ENCODE measurements at places on chromosomes 5 and 9. TPM values are rescaled to one million over a fixed set of nuclear protein-coding genes. Genes with fewer than 3 reads are reported as not detected.

GRCh38 chr9:96854651-96855273 is 448 bp upstream of the ZNF782 start:
- peak overlapping the region; percentile 97 for H3K4me3 ChIP-seq
- H3K27me3 ChIP-seq = no peaks in the 10 kb centered on the region
- DNase-seq = peak; percentile 55
- peaks cover 27% of the 10 kb centered on the region for H3K4me1 ChIP-seq
- peaks cover 25% of the 10 kb centered on the region for H3K36me3 ChIP-seq

- DNase-seq = no peak
- no peaks in the 10 kb centered on the region for H3K36me3 ChIP-seq
- no peak overlapping the region for H3K4me3 ChIP-seq
These were observed 23.6 kb upstream of the PDE4D start for GRCh38 chr5:59917121-59917520.

The TICAM2 gene
- total RNA-seq = 1.1 TPM

The MAT2B gene
- total RNA-seq = 45.4 TPM

The PSD2 gene
- 0.55 TPM for total RNA-seq

DNA sequence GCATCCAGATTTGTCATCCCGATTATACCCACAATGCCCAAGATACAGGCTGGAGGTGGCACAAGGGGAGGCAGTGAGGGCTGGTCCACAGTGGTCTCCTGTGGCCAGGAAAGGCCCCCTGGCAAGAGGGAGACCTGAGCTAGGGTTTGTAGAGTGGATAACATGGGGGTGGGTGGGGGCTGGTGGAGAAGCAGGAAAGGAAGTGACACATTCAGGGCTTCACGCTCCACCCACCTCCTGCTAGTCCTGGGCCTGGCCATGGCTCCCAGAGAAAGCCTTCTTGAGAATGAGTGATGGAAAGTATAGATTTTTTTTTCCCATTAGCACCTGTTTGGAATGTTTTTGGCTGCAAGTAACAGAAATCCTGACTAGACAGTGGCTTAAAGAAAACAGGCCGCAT is 81.3 kb downstream of the ANKRD33B start:
- H3K4me1 ChIP-seq = no peaks in the 10 kb centered on the region
- H3K36me3 ChIP-seq = no peaks in the 10 kb centered on the region
- no peak overlapping the region for H3K27ac ChIP-seq
- no peak overlapping the region for H3K4me3 ChIP-seq

- no peak overlapping the region for H3K27ac ChIP-seq
- H3K27me3 ChIP-seq = no peaks in the 10 kb centered on the region
- peak; percentile 79 for DNase-seq
- H3K4me3 ChIP-seq = no peak overlapping the region
- peaks cover 15% of the 10 kb centered on the region for H3K4me1 ChIP-seq
These were observed 42.1 kb downstream of the PCDH1 start for GRCh38 chr5:141835928-141836670.

GRCh38 chr9:121778252-121779225 is 127.1 kb downstream of the DAB2IP start:
- H3K27ac ChIP-seq = no peak overlapping the region
- peaks cover 53% of the 10 kb centered on the region for H3K36me3 ChIP-seq
- H3K4me3 ChIP-seq = no peak overlapping the region
- H3K27me3 ChIP-seq = no peaks in the 10 kb centered on the region
- DNase-seq = no peak
- H3K4me1 ChIP-seq = no peaks in the 10 kb centered on the region

The TOPORS gene
- total RNA-seq = 25.8 TPM

The ZNF366 gene
- not detected for total RNA-seq

Data from endodermal cell (in vitro differentiated cells).